Activated CD4-positive, alpha-beta T cell treated with anti-CD3 and anti-CD28 coated beads for 1 hour (primary cell): ENCODE measurements at places on chromosomes 5 and 9.

- DNase-seq, result no peak
Measured at GRCh38 chr9:122827761-122828093, 661 bp downstream of the PDCL start.

DNA sequence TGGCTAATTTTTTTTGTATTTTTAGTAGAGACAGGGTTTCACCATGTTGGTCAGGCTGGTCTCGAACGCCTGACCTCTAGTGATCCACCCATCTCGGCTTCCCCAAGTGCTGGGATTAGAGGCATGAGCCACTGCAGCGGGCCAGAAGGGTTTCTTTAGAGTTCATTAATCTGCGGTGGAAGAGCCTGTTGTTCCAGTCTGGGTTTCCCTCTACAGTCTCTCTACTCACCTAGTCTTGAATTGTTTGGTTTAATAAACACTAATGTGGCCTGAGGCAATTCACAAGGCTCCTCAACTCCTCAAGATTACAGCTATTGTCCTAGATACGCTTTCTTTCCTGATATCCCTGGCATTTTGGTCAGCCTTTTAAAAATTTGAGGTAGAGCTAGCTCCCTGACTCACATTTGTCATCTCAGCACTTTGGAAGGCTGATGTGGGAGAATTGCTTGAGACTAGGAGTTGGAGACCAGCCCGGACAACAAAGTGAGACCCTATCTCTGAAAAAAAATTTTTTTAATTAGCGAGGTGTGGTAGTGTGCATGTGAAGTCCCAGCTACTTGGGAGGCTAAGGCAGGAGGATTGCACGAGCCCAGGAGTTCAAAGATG is 4.6 kb upstream of the SAR1B start:
- DNase-seq, result no peak

DNA sequence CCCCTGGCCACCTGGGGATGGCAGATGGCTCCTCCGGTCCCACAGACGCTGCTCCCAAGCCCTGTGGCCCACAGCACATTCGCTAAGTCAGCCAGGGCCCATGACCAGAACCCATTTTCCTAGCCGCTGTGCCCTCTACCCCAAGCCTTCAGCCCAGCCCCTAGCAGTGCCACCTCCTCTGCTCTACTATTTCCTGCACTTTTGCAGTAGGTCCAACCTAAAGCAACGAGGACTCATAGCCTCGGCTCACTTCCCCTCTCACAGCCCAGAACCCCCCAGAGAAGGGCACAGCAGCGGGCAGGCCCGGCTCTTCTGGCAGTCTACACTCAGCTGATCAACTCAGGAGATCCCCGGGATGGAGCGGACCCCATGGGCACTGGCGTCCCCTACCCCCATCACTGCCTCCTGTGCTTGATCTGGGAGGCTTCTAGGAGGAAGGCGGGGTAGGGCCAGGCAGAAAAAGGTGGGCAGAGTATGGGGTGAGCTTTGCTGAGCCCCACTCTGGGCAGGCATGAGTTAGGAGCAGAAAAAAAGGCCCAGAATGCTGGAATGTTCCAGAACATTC is 111.2 kb downstream of the ZNF354C start:
- DNase-seq, result no peak

DNA sequence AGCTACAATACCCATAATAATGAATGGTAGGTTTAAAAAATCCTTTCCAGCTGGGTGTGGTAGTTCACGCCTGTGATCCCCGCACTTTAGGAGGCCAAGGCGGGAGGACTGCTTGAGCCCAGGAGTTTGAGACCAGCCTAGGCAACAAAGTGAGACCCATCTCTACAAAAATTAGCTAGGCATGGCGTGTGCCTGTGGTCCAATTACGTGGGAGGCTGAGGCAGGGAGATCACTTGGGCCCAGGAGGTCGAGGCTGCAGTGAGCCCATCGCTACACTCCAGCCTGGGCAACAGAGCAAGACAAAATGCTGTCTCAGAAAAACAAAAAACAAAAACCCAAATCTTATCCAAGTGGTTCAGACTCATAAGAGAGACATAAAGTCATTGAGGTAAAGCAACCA is 33.8 kb upstream of the SLC6A3 start:
- DNase-seq, result no peak

DNA sequence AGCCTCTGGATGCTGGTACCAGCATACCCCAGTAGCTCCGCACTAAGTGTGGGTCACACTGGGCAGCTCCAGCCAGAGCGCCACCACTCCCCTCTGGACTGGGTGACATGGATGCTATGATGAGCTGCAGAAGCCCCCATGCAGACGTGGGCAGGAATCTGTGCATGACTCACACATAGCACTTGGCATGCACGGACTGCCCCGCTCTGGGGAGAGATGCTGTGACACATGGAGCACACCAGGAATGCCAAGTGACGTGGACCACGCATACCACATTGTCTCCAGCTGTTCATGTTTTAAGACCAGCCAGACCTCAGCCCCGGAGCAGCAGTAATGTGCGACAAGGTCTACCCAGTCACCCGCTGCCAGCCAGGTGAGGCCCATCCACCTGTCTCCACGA is 64.1 kb downstream of the SEMA4D start:
- no peak for DNase-seq

GRCh38 chr5:84831701-84832100 is 447.0 kb upstream of the EDIL3 start:
- DNase-seq, result no peak

- DNase-seq, result no peak
Measured at GRCh38 chr9:68705531-68706362, 707 bp downstream of the PIP5K1B start.

GRCh38 chr9:108108280-108108851 is 618.8 kb upstream of the KLF4 start:
- no peak for DNase-seq

DNA sequence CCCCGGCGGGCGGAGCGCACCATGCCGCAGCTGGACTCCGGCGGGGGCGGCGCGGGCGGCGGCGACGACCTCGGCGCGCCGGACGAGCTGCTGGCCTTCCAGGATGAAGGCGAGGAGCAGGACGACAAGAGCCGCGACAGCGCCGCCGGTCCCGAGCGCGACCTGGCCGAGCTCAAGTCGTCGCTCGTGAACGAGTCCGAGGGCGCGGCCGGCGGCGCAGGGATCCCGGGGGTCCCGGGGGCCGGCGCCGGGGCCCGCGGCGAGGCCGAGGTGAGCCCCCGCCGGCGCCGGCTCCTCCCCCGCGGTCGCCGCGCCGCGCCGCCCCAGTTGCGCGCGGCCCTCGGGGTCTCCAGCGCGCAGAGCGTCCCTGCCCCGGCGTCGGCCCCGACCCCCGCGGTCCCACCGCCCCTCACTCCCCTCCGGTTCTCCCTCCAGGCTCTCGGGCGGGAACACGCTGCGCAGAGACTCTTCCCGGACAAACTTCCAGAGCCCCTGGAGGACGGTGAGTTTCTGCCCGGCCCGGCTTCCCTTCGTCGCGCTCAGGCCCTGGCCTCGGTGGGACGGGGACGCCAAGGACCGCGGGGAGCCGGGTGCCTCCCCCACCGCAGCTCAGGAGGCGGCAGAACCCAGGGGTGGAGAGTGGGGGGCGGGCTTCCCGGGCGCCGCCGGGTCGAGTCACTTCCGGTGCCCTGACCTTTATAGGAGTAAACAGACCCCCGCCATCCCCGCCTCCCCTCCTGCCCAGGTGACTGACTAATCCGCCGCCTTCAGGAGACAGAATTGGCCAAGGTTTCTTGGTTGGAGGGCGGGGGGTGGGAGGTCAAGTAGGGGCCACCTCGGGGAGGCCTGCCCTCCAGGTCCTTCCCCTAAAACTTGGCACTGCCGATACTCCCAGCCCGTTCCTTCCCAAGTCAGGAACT is 665 bp downstream of the TCF7 start:
- DNase-seq, result peak; percentile 73

- DNase-seq, result no peak
Measured at GRCh38 chr5:163473635-163474243, 13.3 kb downstream of the HMMR start.

- no peak for DNase-seq
Measured at GRCh38 chr5:61371474-61371873, 39.4 kb downstream of the ZSWIM6 start.

GRCh38 chr5:68544648-68545552 is 329.3 kb downstream of the PIK3R1 start:
- DNase-seq, result no peak

GRCh38 chr9:99113414-99114048 is 8.6 kb downstream of the TGFBR1 start:
- DNase-seq, result no peak

GRCh38 chr5:128708841-128709240 is 170.8 kb upstream of the FBN2 start:
- no peak for DNase-seq

DNA sequence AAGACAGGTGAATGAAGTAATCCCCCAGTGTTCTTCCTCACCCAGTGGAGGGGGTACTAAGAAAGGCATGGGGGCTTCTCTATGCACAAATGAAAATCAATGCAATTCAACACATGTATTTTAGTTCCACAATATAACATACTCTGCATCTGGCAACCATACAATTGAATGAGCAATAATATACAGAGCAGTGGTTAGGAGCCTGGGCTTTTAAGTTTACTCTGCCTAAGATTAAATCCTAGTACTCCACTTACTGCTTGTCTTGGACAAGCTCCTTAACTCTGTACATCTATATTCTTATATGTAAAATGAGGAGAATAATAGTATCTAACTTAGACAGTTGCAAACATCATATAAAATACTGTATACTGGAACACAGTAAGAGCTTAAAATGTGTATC is 195.4 kb upstream of the TRIM32 start:
- no peak for DNase-seq

DNA sequence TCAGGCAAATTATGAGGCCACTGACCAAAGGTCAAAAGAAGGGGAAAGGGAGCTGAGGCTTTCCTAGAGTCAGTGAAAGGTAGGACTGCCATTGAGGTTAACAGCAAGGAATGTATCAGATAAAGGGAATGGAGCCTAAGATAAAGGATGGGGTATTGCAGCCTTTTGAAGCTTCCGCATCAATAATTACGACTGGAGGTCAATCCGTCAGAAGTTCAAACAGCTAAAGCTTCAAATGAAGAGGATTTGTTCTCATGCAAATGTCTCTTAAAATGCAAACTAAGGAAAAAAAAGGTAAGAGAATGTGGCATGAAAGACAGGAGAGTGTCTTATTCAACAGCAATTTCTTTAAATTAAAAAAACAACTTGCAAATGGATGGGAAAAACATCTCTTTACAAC is 341.1 kb upstream of the RGMB start:
- no peak for DNase-seq

GRCh38 chr5:76801159-76801802 is 17.5 kb upstream of the F2RL1 start:
- no peak for DNase-seq

GRCh38 chr9:127954831-127955293 is 17.2 kb upstream of the DPM2 start:
- DNase-seq, result no peak

GRCh38 chr5:161399996-161400562 is 146.4 kb downstream of the GABRB2 start:
- DNase-seq, result no peak

GRCh38 chr9:100602342-100602801 is 24.5 kb downstream of the CAVIN4 start:
- DNase-seq, result no peak

DNA sequence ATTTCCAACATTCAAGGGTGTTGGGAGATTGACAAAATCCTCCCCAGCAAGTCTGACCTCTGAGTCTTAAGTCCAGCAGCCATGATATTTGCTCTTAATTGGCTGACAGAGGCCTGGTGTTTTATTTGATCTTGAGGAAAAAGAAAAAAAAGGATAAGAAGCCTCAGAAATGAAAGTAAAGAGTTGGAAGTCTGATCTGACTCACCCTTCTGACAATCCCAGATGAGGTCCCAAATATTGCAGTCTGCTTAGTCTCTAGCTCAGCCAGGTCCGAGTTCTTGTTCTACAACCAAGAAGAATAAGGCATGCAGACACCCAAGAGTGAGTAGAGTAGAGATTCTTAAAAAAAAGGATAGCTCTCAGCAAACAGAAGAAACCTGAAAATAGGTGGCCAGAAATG is 632.5 kb upstream of the ST8SIA4 start:
- DNase-seq, result no peak

DNA sequence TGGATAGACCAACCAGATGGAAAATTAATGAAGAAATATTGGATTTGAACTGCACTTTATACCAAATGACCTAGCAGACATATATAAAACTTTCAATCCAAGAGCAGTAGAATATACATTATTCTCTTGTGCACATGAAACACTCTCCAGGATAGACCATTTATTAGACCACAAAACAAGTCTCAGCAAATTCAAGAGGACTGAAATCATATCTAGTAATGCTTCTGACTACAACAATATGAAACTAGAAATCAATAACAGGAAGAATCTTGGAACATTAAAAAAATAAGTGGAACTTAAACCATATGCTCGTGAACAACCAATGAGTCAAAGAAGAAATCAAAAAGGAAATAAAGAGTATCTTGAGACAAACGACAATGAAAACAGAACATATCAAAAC is 150.0 kb upstream of the CD180 start:
- no peak for DNase-seq

- no peak for DNase-seq
Measured at GRCh38 chr9:94656200-94656599, 16.9 kb upstream of the FBP1 start.

GRCh38 chr9:23044549-23044948 is 597.9 kb downstream of the DMRTA1 start:
- no peak for DNase-seq

DNA sequence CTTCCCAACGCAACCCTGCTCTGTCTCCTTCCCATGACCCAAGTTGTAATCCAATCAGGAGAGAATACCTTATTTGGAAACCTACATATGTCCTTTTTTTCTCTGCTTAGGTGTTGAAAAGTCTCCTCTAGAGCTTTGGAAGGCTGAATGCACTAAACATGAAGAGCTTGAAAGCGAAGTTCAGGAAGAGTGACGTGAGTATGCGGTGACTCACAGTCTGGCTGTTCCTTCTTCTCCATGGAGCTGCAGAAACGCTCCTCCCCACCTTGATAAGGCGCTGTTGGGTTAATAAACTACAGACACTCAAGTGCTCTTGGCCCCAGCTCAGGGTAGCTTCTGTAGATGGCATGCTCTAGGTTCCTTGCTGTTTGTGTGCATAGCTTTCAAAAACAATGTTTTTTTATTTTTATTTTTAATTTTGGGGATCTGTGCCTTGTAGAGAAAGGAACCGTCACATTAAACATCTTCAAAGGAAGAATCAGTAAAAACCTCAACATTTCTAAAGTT is 30.7 kb downstream of the RAI14 start:
- no peak for DNase-seq
